NCI-H748 treated with DMSO at 0.1 percent for 48 hours (cell line): ENCODE measurements at places on chromosomes 6 and 20.

DNA sequence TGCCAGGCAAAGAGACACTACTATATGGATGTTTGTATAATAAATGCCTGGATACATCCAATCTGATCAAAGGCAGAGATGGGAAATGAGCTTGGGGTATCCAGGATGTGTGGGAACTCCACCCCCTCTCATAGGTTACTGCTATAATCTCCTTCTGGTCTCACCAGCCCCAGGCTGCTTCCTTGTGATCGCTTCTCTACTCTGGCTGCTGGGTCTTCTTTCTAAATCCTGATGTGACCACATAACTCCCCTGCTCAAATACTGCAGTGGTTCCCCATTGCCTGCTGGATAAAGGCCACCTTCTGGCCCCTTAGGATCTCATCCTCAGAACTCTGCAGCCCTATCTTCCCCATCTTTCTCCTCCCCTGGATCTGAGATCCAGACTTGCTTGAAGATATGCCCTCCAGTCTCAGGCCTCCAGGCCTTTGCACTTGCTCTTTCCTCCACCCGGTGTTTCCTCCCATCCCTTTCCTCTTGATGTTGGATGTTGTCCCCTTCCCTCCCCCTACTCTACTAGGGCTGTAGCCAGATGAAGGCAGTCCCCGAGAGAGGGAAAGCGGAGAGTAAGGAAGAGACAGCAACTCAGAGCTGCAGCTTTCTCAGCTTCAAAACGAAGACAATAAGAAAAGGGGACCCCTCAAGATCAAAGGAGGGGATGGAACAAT, 828 bp upstream of the XKR7 start:
- DNase-seq, result no peak

DNA sequence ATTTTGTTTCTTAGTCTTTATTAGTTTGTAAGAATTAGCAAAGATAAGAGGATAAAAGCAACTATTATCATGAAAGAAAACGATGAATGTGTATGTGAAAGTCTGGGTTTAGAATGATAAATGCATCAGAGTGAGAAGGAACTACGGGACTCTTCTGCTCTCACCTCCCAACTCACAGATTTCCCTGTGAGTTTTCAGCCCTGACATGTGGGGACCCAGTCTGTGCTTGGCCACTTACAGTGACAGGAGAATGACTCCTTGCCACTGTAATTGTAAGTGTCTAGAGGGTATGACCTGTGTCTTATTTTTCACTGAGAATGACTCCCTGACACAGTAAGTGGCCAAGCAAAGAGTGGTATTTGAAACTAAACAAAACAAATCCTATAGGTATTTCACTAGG, 2.5 kb downstream of the HLA-DPA1 start:
- DNase-seq, result no peak

- no peak for DNase-seq
These were observed 122.9 kb upstream of the AFDN start for GRCh38 chr6:167703781-167704180.

DNA sequence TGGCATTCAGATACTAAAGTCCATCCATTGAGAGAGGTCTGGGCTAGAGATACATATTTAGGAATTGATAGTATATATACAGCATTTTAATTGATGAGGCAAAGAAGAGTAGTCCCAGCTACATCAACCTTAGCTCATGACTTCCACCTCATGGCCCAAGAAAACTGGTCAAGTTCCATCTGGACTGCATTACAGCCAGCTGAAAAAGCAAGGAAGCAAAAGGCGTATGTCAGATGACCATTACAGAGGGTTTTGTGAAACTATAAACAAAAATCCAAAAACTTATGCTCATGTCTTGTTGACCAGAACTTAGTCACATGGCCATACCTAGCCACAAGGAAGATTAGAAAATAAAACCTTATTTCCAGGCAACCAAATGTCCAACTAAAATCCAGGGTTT, 46.8 kb upstream of the RNF146 start:
- no peak for DNase-seq

GRCh38 chr20:36744243-36744642, 1.6 kb downstream of the NDRG3 start:
- no peak for DNase-seq

GRCh38 chr6:65943051-65943450, 236.0 kb upstream of the EYS start:
- DNase-seq, result no peak

GRCh38 chr6:65745614-65746013, 38.6 kb upstream of the EYS start:
- DNase-seq, result no peak

DNA sequence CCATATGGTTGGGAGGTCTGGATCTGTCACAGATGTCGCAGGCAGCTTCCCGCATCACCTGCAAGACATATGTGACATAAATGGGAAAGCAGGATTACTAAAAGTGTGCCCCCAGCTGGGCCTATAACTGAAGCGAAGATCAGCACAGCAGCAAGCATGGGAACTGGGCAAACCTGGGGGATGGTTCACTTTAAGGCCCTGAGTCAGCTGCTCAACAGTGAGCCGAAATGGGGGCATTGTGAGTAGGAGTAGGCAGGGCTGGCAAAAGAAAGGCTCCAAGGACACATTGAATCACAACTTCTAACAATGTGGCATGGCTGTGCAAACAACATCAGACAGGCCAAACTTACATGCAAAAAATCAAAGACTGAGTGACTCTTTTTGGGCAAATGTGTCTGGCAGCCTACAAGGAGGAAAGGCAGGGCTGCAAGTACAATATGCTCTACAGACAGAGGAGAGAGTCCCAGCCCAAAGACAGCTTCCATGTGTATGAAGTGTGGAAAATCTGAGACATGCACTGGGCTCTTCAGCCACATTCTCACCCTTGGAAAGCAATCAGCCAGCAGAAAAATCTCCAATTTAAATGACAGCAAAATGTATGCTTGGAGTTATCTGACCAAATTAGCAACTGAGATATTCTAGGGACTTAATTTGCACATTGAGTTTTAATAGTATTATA, 531.0 kb upstream of the MMS22L start:
- no peak for DNase-seq

DNA sequence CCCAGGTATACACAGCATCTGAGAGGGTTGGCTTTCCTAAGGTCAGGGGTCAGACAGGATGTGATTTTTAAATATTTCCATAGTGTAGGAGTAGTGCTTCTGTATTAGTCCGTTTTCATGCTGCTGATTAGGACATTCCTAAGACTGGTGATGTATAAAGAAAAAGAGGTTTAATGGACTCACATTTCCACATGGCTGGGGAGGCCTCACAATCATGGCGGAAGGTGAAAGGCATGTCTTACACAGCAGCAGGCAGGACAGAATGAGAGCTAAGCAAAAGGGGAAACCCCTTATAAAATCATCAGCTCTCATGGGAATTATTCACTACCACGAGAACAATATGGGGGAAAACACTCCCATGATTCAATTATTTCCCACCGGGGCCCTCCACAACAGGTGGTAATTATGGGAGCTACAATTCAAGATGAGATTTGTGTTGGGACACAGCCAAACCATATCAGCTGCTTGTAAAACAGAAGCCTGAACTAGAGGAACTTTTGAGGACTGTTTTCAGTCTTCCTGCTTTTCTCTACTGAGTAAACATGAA, 91.0 kb upstream of the MEI4 start:
- peak; percentile 13 for DNase-seq

DNA sequence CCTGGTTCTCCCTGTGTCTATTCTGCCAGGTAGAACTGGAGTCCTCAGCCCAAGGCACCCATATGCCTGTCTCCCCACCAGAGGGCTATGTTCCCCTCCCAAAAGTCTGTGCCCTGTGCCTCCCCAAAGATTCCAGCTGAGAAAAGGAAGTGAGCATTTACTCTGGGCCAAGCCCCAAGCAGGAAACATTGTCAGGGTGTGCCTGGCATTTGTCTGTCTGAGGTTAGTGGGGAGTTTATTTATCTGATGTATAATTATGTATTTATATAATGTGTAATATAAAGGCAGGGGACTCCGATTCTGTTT, 5.6 kb downstream of the GDF5 start:
- DNase-seq, result no peak

DNA sequence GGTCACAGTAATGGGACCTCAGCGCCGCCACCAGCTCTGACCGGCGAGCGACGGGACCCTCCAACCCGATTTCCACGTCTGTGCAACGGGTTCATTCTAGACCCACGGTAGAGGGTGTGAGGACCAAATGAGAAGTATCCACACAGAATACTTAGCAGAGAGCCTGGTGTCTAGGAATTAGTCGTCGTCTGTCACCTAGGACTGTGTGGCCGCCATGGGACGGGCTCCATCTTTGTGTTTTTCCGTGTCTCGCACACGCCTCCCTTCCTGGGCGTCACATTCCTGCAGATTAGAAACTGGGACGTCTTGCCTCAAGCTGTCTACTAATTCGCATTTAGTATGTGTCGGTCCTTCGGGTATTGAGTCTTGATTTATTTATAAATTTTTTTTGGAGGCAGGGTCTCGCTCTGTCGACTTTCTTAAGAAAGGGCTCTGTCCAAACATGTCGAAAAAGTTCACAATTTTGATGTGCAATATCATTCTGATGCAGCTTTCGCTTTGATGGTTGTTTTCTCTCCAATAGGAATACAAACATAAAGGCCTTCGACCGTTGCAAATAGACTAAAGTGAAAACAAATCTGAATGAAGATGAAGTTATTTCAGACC, 563 bp downstream of the MGME1 start:
- DNase-seq, result peak; percentile 47

DNA sequence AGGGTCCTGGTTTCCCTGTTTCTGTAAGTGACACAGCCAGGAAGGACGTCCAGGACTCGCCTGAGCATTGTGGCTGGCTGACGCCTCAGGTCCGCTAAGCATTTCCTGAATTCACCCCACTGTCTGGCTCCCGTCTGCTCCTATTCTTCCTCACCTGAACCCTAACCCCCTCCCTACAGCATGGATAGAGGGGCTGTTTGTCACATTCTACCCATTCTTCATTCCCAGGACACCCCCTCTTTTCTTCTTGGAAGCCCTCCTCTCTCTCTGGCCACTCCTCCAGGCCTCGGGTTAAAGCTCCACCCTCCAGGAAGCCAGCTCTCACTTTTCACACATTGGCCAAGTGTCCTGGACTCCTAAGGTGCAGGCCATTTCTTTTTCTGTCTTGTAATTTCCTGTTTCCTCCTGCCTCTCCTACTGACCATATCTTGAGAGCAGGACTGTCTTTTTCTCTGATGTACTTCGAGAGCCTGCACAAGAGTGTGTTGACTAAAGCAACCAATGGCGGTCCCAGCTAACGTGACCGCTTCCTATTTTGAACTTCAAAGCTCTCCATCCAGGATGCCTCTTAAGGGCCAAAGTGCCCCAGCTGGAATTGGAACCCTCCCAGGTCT, 24.2 kb upstream of the MYMX start:
- DNase-seq, result no peak

- no peak for DNase-seq
These were observed 44.9 kb downstream of the PRND start for GRCh38 chr20:4766631-4767030.

GRCh38 chr6:44179648-44180047, 21.0 kb downstream of the CAPN11 start:
- no peak for DNase-seq

- DNase-seq, result peak; percentile 33
These were observed 855 bp upstream of the GFOD1 start for GRCh38 chr6:13488015-13488895.

DNA sequence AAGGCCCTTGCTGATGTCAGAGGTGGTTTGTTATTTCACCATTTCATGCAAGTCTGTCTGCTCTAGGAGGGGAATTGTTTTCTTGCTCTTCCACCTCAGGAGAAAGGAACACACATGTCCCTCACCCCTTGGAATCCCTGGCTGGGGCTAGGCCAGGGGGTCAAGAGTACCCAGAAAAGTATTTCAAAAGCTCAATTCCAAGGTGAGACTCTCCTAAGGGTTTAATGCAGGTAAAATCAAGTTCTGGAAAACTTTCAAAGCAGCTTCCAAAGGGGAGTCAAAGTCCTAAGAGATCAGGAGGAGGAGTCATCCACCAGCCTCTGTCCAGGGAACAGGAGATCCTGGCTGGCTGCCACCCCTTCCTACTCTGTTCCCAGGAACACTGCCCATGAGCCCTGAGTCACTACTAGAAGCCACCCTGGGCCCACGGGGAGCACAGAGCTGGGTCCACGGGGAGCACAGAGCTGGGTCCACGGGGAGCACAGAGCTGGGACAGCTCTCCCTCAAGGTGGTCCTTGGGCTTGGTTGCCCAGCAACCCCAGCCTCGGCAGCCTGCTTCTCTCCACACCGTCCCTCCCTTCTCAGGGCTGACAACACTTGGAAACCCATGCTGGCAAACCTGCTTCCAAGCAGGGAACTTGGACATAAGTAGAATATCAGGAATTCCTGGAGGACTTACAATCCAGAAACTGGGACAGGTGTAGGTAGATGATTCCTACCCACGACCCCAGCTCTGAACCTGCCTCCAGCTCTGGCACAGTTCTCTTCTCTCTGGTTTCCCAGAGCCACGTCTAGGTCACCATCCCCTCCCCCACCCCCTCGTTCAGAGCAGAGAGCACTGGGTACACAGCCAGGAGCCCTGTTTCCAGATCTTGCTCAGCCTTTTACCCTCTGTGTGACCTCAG, 35.3 kb upstream of the CDKN1A start:
- no peak for DNase-seq

GRCh38 chr6:10610289-10610688, 84.1 kb downstream of the C6orf52 start:
- no peak for DNase-seq

GRCh38 chr6:14095437-14095836, 22.1 kb upstream of the CD83 start:
- DNase-seq, result no peak

DNA sequence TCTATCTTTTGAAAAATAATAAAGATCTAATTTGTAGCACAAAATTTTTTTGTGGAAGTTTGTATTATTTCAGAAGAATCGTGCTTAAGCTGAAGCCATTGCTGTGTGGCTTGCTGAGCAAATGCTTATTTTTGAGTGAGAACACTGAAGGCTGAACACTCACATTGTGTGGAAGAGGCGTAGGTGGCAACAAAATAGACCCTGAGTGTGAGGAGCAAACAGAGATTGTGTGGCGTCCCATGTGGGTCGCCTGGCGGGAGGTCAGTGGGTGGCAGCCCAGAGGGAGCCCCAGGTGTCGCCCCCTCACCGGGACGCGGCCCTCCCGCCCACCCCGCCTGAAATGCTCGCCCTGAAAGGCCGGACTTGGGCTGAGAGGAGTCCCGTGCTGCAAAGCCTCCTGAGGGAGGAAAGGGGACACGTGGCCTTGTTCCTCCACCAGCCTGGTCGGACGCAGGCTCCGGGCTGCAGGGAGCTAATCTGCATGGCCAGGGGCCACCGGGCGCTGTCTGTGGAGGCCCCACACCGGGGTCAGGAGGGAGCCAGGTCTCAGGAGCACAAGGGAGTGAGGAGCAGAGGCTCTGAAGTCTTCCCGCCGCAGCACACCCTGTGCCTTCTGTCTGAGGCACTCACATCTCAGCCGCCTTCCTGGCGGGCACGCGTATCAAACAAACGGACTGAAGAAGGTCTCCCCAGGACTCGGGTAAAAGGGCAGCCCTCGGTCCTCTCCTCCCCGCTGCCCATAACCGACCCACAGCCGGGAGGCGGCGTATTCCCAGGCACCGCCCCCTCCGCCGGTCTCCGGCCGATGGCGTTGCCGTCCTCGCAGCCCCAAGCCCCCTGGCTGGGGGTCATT, 15.9 kb downstream of the DDO start:
- DNase-seq, result no peak

DNA sequence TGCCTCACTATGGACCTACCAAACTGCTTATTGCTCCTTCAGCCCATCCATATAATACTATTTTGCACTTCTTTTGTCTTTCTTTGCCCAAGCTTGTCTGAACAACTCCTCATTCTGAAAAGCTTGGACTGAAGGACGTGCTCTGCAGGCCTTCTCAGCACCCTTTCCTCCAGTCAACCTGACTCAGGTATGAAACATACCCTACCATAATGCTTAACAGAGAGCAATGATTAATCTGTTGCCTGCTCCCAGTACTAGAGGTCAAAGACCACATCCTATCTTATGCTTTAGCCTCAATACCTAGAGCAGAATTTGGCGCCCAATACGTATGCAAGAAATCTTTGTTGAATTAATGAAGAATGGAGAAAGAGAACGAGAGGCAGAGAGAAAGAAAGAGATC, 55.2 kb downstream of the ATXN1 start:
- DNase-seq, result no peak
